Skin of body (tissue), 3 donors: ENCODE measurements at places on chromosomes 5 and 9.

- no peak for DNase-seq
Observed at GRCh38 chr9:79889369-79889768, 317.6 kb downstream of the TLE4 start.

DNA sequence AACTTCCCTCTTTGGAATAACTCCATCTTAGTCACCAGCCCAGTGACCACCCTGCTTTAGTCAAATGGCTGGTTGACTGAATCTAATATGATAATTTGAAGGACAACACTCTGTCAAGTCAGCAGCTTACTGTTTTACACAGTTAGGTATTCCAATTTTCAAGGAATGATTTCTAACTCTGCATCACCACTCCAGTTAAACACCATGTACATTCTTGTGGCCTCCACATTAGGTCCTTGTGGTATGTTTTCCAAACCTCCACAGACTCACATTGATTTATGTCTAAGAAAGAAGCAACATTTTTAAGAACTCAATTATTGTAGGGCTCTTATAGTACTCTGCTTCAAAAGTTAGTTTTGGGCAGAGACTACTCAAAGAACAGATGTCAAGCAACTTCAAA lies 110.7 kb downstream of the TLE1 start:
- no peak for DNase-seq

GRCh38 chr9:112861155-112861554 lies 29.5 kb downstream of the SLC46A2 start:
- DNase-seq, result no peak

DNA sequence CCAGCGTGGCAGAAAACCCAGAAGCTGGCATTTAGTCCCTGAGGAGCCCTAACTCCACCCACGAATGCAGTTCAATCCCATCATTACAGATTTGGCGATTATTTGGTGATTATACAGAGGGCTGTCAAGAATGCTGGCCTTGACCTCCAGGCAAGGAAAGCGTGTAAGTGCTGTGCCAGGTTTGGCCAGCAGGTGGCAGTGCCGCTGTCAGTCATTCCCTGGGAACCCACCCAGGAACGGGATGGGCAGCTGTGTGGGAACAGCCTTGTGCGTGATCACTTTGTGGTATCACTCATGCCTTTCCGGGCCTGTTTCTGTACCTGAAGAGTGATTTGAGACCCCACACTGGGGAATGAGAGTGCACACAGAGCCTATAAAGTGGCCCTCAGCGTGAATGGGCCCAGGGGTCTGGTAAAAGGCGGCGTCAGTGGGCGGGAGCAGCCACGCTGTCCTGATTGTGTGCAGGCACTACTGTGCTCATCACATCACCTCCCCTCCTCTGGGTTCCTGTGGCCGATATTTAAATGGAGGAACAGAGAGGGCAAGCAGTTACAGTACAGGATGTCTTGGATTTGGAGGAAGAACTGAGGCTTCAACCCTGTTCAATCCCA lies 215.6 kb downstream of the ROR2 start:
- peak; percentile 39 for DNase-seq

GRCh38 chr5:45741110-45741509 lies 44.9 kb upstream of the HCN1 start:
- no peak for DNase-seq

- DNase-seq, result no peak
Observed at GRCh38 chr5:143916451-143916850, 104.5 kb downstream of the HMHB1 start.

GRCh38 chr5:93622240-93622885 lies 39.3 kb downstream of the NR2F1 start:
- no peak for DNase-seq

GRCh38 chr5:91129748-91130147 lies 253.4 kb downstream of the ARRDC3 start:
- no peak for DNase-seq

- no peak for DNase-seq
Observed at GRCh38 chr9:121359351-121360294, 10.4 kb downstream of the STOM start.

GRCh38 chr5:177552839-177553455 lies 1.4 kb downstream of the FAM193B start:
- no peak for DNase-seq

DNA sequence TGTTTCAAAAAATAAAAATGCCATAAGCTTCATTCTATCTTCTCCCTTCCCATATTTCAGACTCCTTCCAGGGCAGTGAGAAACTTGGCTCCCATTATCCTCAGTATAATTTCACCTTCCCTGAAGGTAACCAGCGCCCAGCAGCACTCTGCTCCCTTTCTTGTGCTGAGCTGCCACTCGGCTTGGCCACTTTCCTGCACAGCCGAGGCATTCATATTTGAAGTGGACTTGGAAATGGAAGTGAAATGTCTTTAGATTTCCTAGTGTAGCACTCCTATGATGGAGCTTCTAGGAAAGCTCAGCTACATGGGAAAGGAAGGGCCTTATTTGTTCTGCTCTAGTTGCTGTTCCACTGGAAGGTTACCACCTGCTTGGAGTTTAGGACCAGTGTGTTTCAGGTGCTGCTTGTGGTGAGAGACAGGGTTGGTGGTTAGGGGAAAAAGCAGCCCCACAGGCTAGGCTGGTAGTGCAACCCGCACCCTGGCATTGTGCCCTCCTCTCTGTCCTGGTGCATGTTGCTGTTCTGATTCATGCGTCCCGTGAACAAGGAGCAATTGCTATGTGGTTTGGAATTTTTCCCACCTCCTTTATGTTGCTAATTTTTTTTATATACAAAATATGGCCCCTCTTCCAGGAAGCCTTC lies 53.8 kb downstream of the RAD23B start:
- no peak for DNase-seq

- peak; percentile 13 for DNase-seq
Observed at GRCh38 chr5:40202814-40203440, 476.8 kb upstream of the PTGER4 start.

- DNase-seq, result no peak
Observed at GRCh38 chr5:107517185-107518033, 153.3 kb downstream of the EFNA5 start.

DNA sequence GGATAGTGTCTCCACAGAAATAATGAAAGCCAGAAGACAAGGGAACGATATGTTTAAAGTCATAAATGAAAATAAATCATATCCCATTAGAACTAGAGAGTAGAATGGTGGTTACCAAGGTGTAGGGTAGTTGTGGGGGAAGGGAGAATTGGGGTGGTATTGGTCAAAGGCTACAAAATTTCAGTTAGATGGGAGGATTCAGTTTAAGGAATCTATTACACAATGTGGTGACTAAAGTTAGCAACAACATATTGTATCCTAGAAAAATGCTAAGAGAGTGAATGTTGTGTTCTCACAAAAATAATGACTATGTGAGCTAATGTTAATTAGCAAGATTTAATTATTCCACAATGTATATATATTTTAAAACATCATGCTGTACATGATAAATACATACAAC lies 27.8 kb upstream of the LARP1 start:
- DNase-seq, result no peak

DNA sequence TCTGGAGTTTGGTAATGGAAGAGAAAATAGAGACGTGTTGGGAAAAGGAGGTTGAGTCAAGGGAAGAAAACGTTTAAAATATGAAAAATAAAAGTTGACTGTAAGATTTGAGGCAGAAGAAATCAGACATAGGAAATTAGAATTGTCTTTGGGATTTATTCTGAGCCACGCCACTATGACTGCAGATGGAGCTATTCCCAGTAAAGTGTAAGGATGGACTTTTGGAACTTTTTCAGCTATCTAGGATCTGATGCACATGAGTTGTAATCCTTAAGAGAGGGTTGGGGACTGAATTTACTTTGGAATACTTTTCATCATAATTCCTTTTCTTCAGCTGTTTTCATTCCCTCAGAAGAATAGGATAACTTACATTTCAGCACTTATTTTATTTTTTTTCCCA lies 336.7 kb downstream of the FAM170A start:
- DNase-seq, result peak; percentile 3

- DNase-seq, result no peak
Observed at GRCh38 chr9:113742878-113743277, 133.2 kb upstream of the ZNF618 start.

DNA sequence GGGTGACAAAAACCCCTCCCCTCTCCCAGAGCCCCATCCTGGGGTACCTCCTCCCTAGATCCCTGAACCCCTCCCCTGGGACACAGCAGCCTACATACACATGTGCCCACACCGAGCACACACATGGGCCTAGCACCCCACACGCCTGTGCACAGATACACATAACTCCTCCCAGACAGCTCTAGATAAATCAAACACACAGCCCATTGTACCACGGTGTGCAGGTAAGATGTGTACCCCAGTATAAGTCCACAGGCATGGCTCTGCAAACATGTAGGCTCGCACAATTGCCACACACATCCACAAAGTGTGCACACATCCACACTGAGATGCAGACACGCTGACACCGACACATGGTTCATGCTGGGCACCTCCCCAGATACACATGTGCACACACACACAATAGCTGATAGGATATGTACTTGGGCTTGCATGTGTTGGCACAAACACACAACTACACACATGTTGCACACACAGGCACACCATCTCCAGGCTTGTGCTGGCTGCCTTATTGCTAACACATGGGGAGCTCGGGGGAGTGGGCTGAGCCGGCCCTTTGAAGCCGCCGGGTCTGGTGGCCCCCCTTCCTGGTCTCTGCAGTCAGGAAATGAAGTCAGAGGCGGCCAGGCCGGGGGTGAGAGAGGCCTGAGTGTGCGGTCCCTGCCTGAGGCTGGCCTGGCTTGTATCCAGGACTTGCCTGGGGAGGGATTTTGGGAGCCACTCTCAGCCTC lies 30.2 kb downstream of the GOLGA2 start:
- peak; percentile 94 for DNase-seq
